ENCODE measurements at places on chromosomes 3 and 15. TPM values are rescaled to one million over a fixed set of nuclear protein-coding genes. Genes with fewer than 3 reads are reported as not detected.

- H3K4me3 ChIP-seq = no peak overlapping the region
- H3K27me3 ChIP-seq = no peaks in the 10 kb centered on the region
- no peak overlapping the region for H3K27ac ChIP-seq
Measured at GRCh38 chr3:66836363-66837152, 161.5 kb upstream of the KBTBD8 start.

DNA sequence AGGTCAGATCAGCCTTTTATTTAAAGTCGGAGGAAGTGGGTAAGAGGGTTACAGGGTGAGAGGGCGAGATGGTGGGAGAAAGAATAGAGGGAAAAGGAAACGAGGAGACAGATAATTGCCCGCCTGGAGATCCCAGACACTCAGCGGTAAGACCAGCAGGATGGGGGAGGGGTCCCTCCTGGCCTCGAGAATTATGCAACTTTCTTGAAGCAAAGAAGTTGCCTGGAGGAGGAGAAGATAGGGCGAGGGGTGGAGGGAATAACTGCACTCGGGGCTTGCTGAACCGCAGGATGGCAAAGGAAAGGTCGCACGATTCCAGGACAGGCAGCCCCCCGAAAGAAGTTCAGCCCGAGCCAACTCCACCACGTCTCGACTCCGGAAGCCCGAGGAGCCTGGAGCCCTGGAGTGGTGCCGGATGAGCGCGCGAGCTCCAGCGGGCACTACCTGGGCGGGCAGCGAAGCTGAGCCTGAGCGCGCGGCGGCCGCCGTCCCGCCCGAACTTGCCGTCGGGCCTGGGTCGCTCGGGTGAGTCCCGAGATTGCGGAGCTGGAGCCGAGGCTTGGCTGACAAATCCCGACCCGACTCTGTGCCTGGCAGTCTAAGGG is 402 bp downstream of the WWTR1 start:
- peak; percentile 80 for DNase-seq
- peaks cover 34% of the 10 kb centered on the region for H3K4me1 ChIP-seq
- no peaks in the 10 kb centered on the region for H3K36me3 ChIP-seq
- H3K27ac ChIP-seq = peak overlapping the region; percentile 99
- H3K4me3 ChIP-seq = peak overlapping the region; percentile 79

- H3K4me3 ChIP-seq = no peak overlapping the region
- no peaks in the 10 kb centered on the region for H3K36me3 ChIP-seq
- DNase-seq = peak; percentile 88
- no peaks in the 10 kb centered on the region for H3K27me3 ChIP-seq
- peak overlapping the region; percentile 89 for H3K27ac ChIP-seq
Measured at GRCh38 chr15:77527164-77527778, 105.4 kb downstream of the LINGO1 start.

GRCh38 chr3:185920184-185920583 is 17.6 kb downstream of the TRA2B start:
- no peaks in the 10 kb centered on the region for H3K36me3 ChIP-seq
- H3K4me1 ChIP-seq = no peaks in the 10 kb centered on the region
- no peak overlapping the region for H3K4me3 ChIP-seq
- no peak for DNase-seq
- no peaks in the 10 kb centered on the region for H3K27me3 ChIP-seq
- no peak overlapping the region for H3K27ac ChIP-seq

DNA sequence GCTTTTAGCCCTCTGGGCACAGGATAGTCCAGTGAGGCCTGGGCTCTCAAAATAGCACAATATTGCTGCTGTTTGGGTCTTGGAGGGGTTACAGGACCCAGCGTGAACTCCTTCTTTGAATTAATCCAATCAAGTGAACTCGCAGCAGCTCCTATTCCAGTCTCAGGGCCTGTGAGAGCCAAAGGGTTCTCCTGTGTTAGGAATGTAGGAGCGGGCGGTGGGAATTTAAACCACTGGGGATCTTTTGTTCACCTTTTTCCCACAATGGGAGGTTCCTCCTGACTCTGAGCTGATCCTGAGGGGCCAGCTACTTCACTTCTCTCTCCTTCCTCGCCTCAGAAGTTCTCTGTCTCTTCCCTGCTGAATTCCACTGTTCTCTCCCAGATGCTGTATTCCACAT is 504.0 kb downstream of the UNC13C start:
- DNase-seq = no peak
- H3K27me3 ChIP-seq = no peaks in the 10 kb centered on the region
- H3K4me1 ChIP-seq = no peaks in the 10 kb centered on the region
- no peak overlapping the region for H3K4me3 ChIP-seq

DNA sequence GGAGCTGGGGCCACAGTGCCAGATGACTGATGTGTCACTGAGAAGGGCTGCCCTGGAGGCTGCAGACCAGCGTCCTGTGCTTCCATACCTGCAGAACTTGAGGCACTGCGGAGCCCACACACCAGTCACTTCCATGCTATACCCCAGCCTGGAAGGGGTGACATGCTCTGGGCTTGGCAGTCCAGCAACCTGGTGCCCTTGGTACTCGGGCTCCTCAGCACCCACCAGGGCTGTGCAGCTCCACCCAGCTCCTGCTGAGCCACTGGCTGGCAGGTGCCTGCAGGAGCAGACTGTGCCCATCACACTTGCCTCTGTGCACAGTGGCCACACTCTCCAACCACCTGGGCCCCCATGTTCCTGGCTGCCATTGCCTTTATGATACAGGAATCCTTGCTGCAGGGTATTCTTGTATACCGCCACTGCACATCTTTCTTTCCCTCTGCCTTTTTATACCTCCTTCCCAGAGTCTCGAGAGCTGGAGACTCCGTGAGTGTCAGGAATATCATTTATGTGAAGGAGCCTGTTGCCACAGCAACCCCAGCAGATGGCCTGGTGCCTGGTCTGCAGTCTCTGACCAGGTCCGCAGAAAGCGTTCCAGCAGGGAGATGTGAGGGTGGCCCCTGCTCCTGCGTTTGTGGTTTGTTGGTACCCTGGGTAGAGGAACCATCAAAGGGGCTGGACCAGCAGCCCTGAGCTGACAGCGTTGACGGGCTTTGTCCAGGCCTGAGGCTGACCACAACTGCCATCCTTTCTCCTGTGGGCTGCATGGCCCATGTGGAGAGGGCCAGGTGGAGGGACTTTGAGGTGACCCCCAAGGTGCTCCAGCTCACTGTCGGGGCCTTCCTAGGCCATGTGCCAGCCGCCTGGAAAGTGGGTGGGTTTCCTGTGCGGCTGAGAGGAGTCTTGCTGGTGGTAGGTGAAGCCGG is 93.4 kb upstream of the PLXNA1 start:
- H3K27ac ChIP-seq = no peak overlapping the region
- no peaks in the 10 kb centered on the region for H3K36me3 ChIP-seq
- no peak overlapping the region for H3K4me3 ChIP-seq
- H3K27me3 ChIP-seq = no peaks in the 10 kb centered on the region

GRCh38 chr3:49649576-49649975 is 24.6 kb upstream of the APEH start:
- H3K4me1 ChIP-seq = peaks cover 4% of the 10 kb centered on the region
- H3K4me3 ChIP-seq = no peak overlapping the region
- H3K36me3 ChIP-seq = no peaks in the 10 kb centered on the region
- DNase-seq = no peak
- no peak overlapping the region for H3K27ac ChIP-seq

DNA sequence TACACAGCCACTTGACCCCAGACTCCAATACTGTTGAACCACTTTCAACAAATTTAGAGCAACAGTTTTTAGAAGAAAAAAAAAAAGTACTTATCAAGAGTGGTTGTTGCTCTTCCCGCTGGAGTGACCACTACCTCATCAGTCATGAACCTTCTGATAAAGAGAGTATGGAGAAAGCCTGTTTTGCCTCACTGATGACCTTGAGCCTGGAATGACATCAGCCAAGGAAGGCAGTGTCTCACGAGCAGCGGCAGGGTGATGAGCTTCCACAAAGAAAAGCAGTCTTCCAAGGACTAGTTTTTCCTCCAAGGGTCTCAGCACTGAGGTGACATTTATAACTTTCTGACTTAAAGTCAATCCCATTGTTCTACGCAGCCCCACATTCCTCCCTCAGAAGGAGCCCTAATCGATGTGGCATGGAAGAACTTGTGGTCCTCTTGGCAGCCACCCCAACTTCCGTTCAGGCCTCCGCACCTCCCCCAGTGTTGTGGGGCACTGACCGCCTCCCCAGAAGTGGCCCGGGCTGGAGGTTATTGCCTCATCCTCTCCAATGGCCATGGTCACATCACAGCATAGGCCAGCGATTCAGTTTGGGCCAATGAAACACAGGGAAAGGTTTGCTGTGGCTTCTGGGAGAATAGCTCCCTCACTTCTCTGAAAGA is 1.8 kb upstream of the CYP11A1 start:
- H3K27me3 ChIP-seq = peaks cover 3% of the 10 kb centered on the region
- no peak for DNase-seq
- no peak overlapping the region for H3K27ac ChIP-seq
- no peaks in the 10 kb centered on the region for H3K4me1 ChIP-seq
- H3K36me3 ChIP-seq = no peaks in the 10 kb centered on the region

GRCh38 chr3:30730967-30731366 is 124.6 kb downstream of the TGFBR2 start:
- no peaks in the 10 kb centered on the region for H3K27me3 ChIP-seq
- no peaks in the 10 kb centered on the region for H3K4me1 ChIP-seq
- no peak overlapping the region for H3K27ac ChIP-seq
- no peak overlapping the region for H3K4me3 ChIP-seq

- H3K27me3 ChIP-seq = no peaks in the 10 kb centered on the region
- peaks cover 13% of the 10 kb centered on the region for H3K4me1 ChIP-seq
- H3K27ac ChIP-seq = peak overlapping the region; percentile 55
- no peak overlapping the region for H3K4me3 ChIP-seq
- DNase-seq = peak; percentile 65
Measured at GRCh38 chr15:70741107-70741531, 22.2 kb downstream of the UACA start.

DNA sequence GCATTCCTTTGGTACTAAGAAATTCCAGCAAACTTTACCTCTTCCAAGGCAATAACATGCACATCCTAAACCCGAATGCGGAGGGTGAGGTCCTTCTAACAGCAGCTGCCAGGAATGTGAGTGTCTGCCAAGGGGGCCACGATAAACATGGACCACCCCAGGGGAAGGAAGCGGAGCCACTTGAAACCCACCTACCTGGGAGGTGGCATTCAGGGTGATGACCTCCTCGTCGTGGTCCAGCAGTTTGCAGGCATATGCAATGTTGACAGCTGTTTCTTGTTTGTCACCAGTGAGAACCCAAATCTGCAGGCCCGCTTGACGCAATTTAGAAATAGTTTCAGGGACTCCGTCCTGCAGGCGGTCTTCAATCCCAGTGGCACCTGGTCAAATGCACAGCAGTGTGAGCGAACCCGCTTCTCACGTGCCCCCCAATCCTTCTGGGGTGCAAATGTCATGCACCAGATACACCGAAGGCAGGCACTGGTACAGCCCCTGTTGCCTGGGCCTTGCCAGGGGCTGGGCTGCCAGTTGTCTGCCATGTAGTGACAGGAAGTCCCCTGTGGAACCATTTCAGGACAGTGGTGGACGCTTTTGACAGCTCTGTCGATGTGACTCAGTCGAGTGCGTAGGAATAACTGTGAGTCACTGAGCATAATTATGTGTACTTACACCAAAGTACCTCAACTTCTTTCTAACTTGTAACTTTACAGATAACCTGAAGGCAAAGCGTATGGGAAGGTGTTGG is 161.2 kb downstream of the ATP10A start:
- H3K4me3 ChIP-seq = no peak overlapping the region
- no peaks in the 10 kb centered on the region for H3K27me3 ChIP-seq
- H3K27ac ChIP-seq = no peak overlapping the region
- H3K36me3 ChIP-seq = no peaks in the 10 kb centered on the region
- no peak for DNase-seq

DNA sequence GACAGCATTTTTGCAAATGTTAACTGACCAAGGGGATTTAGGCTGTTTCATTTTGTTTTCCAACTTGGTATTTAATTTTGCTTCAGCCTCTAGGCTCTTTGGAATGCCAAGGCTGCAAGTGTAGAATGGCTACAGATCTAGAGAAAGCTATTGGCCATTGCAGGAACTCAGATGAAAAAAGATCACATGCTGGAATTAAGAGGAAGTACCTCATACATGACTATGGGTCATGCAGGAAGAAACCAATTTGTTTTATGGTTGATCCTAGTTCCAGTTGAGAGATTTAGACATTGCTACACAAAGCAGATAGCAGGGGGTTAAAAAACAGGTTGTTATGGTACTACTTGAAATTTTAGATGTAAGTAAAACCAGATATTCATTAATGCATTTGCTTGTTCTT is 12.7 kb upstream of the CLDN16 start:
- peaks cover 7% of the 10 kb centered on the region for H3K4me1 ChIP-seq
- no peaks in the 10 kb centered on the region for H3K36me3 ChIP-seq
- no peak overlapping the region for H3K4me3 ChIP-seq
- H3K27ac ChIP-seq = peak overlapping the region; percentile 69

DNA sequence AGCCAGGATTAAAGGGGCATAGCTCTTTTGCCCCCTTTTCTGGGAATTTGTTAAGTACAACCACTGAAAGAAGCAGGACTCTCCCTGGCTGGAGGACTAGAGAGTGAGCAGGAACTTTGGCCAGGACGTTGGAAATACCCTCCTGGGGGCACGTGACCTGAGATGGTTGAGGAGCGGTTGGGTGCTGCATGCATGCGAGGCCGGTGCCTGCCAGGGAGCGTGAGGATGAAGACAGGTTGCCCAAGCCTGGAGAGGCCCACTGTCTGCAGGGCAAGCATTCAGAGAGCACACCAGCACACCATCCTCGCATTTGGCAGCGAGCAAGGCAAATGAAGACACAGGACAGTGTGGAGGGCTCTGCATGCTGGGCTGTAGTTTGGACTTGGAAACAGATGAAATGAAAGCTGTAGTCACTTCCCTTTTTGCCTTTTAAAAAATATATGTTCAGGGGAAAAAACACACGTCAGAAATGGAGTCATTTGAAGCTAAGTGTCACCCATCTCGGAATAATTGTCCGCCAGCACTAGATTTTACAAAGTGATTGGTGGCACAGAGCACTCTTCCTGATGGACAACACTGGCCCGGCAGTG is 217.6 kb downstream of the SLCO3A1 start:
- H3K27me3 ChIP-seq = no peaks in the 10 kb centered on the region
- no peak overlapping the region for H3K27ac ChIP-seq

- H3K27ac ChIP-seq = no peak overlapping the region
- H3K4me1 ChIP-seq = no peaks in the 10 kb centered on the region
- no peaks in the 10 kb centered on the region for H3K36me3 ChIP-seq
- no peak overlapping the region for H3K4me3 ChIP-seq
Measured at GRCh38 chr3:110858549-110858948, 213.1 kb upstream of the NECTIN3 start.

The KCNH8 gene
- 0.97 TPM for total RNA-seq

The DOCK3 gene
- total RNA-seq = 0.77 TPM

The CYP8B1 gene
- total RNA-seq = 5.9 TPM

The RETNLB gene
- total RNA-seq = not detected

Data from hepatocyte (in vitro differentiated cells).